Kidney epithelial cell (primary cell): ENCODE measurements at places on chromosomes 6 and 20.

- DNase-seq: no peak
Observed at GRCh38 chr20:37741570-37741969, 47.7 kb downstream of the CTNNBL1 start.

DNA sequence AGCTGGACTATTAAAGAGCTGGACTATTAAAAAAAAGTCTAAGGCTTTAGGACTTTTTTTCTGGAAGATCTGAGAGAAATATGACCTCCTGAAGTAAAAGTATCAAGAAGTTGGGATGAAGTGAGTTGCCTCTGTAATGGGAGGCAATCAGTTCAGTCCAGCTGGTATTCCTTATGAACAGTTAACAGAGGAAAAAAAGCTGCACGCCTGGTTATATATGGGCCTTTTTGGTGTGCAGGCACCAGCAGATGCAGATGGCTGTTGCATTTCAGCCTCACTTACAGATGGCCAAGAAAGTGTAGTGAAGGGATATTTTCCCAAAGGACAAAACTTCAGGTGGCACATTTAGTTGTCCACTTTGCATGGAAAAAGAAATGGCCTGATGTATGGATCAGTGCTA is 70.3 kb upstream of the ELOVL5 start:
- no peak for DNase-seq

DNA sequence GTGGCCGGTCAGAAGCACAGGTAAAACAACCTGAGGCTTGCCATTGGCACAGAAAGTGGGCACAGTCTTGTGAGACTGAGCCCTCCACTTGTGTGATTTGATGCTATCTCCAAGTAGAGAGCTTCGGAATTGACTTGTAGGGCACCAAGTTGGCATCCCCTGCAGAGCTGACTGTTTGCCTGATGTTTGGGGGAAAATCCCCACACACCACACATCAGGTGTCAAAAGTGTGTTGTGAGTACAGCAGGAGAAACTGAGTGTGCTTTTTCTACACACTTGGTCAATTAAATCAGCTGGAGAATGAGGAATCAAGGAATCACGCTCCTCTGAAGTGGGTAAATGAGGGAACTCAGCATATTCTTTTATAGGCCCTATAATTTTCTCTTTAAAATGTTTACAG is 989 bp downstream of the SERINC3 start:
- no peak for DNase-seq

DNA sequence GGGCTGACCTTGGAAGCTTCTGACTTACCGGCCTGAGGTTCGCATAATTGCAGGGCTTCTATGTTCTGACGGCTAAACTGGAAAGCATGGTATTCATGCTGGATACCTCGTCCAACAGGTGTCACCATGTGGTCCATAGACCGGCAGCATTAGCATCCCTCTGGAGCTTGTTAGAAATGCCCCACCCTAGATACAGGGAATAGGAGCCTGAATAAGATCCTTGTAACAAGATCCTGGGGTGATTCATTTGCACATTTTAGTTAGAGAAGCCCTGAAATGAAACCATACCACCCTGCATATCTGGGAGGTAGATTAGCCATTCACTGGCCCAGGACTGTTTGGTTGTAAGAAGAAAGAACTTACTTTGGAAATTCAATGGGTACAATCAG is 77.7 kb downstream of the TMEM170B start:
- DNase-seq: no peak

- DNase-seq: no peak
Observed at GRCh38 chr6:26130581-26131249, 43.5 kb downstream of the HFE start.

DNA sequence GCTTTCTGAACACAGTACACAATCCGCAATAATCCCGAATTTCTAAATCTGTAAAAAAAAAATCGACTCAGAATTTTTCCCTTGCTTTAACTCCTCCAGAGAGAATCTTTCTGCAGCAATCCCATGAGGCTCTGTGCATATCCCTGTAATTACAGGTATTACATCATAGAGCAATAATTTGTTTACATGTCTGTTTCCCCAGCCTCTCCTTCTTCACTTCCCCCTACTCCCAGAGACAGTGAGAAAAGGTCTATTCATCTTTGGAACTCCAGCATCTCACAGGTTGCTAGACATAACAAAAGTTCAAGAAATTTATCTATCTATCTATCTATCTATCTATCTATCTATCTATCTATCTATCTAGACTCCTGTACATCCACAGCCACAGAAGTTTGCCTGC is 26.0 kb downstream of the KLHL31 start:
- no peak for DNase-seq

- DNase-seq: no peak
Observed at GRCh38 chr6:98142839-98143238, 691.5 kb upstream of the POU3F2 start.

- no peak for DNase-seq
Observed at GRCh38 chr20:35489717-35490116, 34.3 kb downstream of the CEP250 start.

GRCh38 chr6:71346334-71346694 is 57.7 kb downstream of the OGFRL1 start:
- DNase-seq: no peak

DNA sequence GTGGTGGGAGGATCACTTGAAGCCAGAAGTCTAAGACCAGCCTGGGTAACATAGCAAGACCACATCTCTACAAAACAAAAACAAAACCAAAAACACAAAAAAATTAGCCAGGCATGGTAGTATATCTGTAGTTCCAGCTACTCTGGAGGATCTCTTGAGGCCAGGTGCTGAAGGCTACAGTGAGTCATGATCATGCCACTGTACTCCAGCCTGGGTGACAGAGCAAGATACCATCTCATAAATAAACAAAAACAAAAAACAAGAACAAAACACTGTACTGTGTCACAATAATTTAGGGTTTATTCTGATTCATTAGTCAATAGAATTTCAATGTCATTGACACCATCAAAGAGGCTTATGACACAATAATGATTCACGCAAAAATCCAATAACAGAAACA is 1121.7 kb upstream of the MAP3K7 start:
- DNase-seq: no peak

DNA sequence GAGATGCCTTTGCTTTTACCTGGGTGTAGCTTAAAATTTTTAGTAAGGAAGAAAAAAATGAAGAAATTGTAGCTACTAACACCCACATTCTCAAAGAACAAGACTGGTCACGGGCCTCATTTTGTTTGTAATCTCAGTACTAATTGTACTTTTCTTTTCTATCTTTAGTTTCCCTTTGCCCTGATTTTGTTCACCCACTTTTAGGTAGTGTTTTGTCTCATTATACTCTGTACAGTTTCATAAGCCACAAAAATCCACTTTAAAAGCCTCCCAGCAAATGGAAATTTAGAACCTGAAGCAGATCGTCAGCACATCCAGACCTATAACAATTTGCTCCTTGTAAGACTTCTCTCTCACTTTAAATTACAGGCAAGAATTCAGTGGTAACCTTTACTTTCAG is 43.3 kb downstream of the TP53INP2 start:
- no peak for DNase-seq

GRCh38 chr6:168276576-168277273 is 42.9 kb downstream of the DACT2 start:
- no peak for DNase-seq
